Inflammatory macrophage treated with lipopolysaccharide for 4 hours (primary cell): ENCODE measurements at places on chromosomes 1 and 21.

GRCh38 chr1:230909974-230910754 lies 41.8 kb upstream of the C1orf198 start:
- DNase-seq, result no peak

GRCh38 chr21:15425049-15425448 lies 304.7 kb upstream of the USP25 start:
- no peak for DNase-seq

- no peak for DNase-seq
Observed at GRCh38 chr1:118303534-118303933, 118.5 kb upstream of the SPAG17 start.

DNA sequence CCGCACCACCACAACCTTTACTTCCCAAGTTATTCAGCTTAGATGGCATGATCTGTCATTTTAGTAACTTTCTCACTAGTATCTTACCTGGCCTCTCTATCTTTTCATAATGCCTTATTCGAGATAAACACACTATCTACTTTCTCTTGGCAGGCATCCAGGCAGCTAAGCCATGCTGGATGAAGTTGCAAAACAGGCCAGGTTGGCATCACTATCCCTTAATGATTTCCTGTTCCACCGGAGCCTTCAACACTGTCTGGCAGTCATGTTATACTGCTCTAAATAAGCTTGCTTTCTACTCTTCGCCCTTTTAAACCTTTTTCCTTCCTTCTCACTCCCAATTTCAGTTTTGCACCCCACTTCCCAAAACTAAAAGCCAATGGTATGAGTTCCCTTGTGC lies 12.0 kb upstream of the KCNH1 start:
- no peak for DNase-seq

DNA sequence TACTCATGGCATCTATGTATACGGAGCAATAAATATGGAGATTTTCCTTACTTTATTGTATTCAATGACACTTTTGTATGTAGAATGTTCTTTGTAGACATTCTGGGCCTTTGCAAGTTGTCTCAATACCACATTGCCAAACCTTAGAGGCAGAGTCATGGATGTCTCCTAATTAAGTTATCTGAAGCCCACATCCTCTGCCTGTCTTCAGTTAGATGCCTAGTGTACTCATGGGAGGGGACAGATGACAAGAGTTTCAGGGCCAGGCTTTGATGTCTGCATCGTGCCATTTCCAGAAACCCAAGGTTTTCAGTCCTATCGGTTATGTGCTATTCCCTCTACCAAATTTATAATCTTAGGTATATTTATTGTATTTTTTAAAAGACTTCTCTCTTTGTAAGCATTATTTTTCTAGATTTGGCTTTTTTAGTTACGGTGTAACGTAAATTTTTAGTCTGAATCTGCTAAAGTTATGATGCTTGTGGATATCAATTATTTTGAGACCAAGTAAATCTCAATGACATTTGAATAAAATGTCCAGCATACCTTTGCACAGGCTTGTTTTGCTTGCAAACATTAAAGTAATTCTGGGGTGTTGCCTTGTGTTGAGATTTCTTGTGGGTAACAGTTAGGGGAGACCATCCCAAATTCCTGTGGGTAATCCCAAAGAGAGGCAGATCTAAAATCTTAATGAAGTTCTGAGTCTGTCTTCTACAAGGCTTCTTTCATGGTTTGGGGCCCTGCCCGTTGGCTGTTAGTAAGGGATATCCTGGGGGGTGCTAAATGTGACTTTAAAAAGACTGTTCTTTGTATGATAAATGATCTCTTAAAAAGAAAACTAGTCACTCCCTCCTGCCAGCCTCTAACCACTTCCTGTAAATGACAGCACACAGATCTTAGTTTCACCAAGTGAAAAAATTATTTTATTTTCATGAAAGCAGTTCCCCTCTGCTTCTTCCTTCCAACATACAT lies 8.0 kb upstream of the MACF1 start:
- peak; percentile 79 for DNase-seq

- no peak for DNase-seq
Observed at GRCh38 chr1:76298399-76298798, 223.9 kb downstream of the ST6GALNAC3 start.

DNA sequence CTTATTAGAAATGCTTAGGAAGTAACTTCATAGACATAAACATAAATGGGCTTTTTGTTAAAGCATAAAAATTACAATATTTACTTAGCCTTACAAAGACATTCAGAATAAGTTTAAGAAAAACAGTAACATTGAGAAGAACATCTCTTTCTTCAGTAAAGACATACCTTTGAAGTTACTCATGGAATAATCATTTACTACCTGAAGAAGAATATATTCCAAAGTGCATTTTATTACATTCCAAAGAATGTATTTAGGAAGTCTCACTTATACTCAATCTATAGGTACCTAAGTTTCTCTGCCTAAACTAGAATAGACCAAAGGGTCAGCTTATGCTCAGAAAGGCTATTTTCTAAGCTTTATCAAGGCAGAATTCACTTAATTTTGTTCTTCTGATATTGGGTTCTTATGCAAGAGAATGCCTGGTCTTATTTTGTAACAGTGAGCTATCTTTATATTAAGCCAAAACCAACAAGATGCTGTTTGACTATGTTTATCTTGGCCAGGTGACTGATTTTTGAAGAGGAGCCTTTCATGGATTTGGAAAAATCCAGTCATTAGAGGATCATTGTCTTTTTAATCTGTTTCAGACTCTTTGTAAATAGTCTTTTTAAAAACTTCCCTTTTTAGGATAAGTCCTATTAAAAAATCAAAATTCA lies 110.1 kb downstream of the OLFML2B start:
- DNase-seq, result no peak
